Stimulated activated CD8-positive, alpha-beta memory T cell treated with anti-CD3 and anti-CD28 coated beads, Interleukin-4, amount 100 ng/mL, for 1 hour (primary cell): ENCODE measurements at places on chromosomes 13 and 19.

- DNase-seq = no peak
Observed at GRCh38 chr13:34207872-34208271, 389.9 kb downstream of the RFC3 start.

DNA sequence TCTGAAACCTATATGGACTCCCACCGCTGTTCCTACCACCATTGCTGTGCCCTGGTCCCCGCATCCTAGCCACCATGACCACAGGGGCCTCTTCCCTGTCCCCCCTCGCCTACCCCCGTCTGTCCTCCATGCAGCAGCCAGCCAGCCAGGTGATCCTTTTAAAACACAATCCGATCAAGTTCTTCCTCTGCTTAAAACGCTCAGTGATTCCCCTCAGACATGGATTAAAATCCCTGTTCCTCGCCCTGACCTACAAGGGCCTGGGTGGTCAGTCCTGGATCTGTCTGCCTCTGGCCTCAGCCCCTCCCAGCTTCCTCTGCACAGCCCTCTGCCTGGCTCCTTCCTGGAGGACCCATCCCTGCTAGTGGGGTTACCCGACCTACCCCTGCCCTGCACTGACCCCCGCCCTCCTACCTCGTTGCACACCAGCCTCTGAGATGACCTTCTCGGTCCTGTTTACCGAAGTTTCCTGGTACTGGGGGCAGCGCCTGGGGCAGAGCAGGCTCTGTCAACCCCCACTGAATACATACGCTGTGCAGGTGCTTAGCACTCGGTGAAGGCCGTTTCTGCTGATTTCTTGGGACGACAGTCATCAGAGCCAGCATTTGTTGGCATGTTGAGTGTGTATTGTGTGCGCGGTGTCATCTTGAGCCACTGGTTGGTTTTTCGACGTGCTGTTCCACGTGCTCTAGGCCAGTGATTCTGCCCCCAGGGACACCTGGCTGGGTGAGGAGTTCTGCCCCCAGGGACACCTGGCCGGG, 14.7 kb upstream of the LENG8 start:
- no peak for DNase-seq

- no peak for DNase-seq
Observed at GRCh38 chr13:51330791-51331190, 8.7 kb upstream of the SERPINE3 start.

GRCh38 chr13:112715210-112715609, 25.4 kb downstream of the ATP11A start:
- DNase-seq = no peak

DNA sequence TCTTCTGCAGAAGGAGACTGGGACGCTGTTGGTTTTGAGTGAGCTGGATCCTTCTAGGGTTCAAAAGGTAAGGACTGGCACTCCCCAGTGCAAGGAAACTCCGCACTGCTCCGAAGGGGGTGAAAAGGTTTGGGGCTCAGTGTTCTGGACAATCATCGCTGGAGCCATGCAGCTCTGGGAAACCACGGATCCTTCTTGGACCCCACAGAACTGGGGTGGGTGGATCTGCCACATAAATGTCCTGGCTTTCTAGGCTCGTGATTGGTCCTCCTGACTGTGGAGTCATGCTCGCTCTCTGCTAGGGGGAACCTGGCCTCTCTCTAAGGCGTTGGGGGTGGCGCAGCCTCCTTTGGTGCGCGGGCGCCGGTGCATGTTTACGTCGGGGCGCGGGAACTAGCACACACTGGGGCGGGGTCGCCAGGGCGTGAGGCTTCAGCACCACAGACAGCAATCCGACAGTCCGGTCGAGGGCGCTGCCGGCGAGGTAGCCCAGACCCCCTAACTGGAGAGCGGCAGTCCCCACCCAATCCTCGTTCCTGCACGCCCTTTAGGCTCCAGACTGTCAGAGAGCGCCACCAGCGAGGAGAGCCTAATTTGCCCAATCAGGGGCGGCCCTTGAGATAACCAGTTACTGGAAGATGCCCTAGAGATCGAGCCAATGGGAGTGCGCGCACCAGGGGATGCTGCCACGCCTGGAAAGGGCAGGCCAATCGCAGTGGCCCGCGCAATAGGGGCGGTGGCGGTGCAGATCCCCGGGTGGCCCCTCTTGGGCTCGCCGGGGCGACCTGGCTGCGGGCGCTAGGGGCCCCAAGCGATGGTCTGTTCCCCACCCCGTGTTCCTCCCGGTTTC, 913 bp upstream of the ELAVL3 start:
- DNase-seq = peak; percentile 28

DNA sequence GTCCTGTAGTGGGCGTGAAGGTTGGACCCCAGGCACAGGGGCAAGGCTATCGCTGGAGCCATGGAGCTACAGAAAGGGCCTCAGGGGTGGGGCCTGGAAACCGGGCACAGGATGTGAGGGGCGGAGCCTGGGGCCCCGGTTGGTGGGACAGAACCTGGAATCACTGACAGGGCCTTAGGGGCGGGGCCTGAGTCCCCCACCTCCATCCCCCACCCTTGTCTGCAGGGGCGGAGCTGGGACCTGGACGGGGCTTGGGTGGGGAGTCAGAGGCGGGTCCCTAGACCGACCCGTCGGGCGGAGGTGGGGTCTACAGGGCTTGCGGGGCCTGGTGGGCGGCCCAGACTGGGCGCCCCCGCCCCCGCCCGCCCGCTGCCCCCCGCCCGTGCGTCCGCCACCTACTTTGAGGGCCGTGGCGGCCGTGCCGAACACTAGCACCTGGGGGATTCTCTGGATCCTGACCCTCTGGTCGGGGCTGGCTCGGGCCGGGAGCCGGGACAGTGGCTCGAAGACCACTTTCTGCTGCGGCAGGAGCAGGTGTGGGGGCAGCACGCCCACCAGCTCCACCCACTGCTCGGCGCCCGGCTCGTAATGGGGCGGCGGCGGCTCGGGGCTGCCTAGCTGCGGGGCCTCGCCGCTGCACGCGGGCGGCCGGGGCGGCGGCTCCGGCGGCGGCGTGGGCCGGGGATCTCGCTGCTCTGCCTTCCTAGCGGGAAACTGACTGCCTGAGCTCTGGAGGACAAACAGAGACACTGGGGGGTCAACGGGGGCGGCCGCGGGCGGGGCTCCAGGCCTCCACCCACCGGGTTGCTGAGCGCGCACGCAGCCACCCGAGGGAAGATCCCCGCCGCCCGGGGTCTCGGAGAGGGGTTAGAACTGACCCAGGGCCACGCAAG, 26.3 kb downstream of the DCAF15 start:
- no peak for DNase-seq

DNA sequence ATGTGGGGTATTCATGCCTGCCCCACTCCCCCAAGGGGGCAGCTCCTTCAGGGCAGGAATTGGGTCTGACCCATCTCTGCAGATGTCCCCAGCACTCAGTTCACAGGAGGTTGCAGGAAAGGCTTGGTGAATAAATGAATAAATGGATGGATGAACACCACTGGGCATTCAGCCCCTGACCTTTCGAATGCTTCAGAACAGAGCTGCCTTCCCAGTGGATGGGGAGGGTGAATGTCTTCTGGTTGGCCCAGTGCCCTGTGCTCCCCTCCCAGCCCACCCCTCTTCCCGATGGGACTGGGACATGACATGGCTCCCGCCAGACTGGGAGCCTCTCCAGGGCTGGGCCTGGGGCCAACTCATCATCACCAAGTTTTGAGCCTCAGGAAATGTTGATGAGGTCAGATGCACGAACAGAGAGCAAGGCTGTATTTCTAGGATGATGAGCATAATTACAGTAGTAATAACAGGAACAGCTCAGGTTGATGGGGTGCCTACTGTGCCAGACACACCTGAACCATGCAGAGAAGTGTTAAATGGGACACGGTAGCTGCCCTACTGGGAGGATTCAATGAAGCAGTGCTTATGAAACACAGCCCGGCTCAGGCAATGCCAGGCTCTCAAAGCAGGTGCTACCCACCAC, 25.7 kb downstream of the VRK3 start:
- no peak for DNase-seq

DNA sequence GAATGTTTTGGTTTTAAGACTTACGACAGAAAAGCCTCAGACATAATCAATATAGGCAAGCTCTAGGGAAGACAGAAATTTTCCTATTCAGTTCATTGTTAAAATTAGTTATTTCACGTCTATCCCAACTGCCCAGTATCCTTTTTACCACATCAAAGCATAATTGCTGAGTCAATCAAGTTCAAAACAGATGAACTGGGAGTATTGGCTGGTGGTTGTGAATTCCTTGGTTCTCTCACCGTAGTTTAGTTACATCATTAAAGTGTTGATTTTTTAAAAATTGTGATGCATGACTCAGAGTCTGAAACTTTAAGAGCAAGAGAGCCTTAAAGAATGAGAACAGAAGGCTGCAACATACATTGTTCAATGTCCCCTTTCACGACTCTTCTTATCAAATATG, 143.3 kb upstream of the FREM2 start:
- no peak for DNase-seq
